ENCODE measurements at places on chromosomes 2 and 18. TPM values are rescaled to one million over a fixed set of nuclear protein-coding genes. Genes with fewer than 3 reads are reported as not detected.

GKN1 gene
- total RNA-seq, result 0.45 TPM

NYAP2 gene
- total RNA-seq, result not detected

TIGD1 gene
- 4.6 TPM for total RNA-seq

MALL gene
- total RNA-seq, result 131 TPM

ZBTB7C gene
- not detected for total RNA-seq

CDK5R2 gene
- 2.3 TPM for total RNA-seq

NOTO gene
- total RNA-seq, result not detected

FSHR gene
- not detected for total RNA-seq

PLGLB2 gene
- total RNA-seq, result not detected

Data from A549 treated with ZK216348 at 1 μM for 4 hours (cell line).